ENCODE measurements at places on chromosomes 3 and 15.

GRCh38 chr3:57227930-57228751 lies 612 bp downstream of the APPL1 start:
- peak; percentile 5 for DNase-seq

DNA sequence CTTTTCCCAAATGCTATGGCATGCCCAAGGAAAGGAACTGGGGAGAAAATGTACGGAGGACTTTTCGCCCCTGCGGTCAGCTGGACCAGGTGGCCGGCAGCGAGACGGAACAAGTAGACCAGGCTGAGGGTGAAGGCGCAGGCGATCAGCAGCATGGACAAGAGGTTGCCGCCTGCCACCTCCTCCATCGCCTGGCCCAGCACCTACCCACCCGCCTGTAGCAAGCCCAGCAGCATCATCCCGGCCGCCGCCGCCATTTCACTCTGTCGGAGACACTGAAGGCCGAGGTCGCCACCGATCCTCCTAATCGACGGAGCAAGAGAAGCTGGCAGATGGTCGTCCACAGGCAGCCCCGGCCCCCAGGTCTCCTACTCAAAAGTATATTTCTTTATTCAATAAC lies 1046.3 kb upstream of the GBE1 start:
- DNase-seq: no peak

DNA sequence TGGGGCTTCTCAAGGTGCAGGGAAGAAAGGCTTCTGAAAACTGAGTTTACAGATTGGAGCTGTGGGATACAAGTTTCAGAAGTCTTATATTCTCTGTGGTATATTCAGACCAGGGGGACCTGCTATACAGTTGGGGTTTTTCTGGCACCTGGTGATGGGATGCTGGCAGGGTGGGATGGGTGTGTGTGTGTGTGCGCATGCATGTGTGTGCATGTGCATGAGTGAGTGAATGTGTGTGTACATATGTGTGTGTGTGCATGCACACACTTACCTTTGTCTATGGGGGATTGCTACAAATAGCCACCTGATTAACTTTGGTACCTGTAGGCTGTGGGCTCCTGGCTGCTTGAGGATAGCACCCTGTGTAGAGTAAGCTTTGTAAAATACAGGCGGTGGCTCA lies 131.4 kb downstream of the PDCD6IP start:
- no peak for DNase-seq

GRCh38 chr3:113496924-113497323 lies 18.0 kb downstream of the SPICE1 start:
- no peak for DNase-seq

GRCh38 chr3:52396907-52397591 lies 47.9 kb downstream of the SEMA3G start:
- DNase-seq: no peak

DNA sequence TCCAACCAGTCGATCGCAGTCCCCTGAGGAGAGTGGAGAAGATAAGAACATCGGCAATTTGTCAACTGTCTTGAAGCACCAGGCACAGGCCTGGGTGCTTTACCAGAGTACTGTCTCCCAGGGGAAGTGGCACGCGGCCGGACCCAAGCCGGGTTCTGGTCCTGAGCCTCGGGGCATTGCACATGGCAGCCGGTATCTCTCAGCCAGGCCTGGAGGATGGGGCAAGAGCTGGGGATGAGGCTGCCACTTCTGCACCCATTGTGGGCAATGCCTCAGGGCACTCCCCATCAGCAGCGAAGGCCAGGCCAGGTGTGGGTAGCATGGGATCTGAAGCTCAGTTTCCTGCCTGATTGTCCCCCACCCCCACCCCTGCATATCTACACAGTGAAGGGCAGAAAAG lies 77.5 kb downstream of the ADCY5 start:
- DNase-seq: no peak

- DNase-seq: no peak
These were observed 90.5 kb upstream of the MYRIP start for GRCh38 chr3:39718674-39719595.

- DNase-seq: no peak
These were observed 2.7 kb downstream of the PXYLP1 start for GRCh38 chr3:141234283-141234682.

DNA sequence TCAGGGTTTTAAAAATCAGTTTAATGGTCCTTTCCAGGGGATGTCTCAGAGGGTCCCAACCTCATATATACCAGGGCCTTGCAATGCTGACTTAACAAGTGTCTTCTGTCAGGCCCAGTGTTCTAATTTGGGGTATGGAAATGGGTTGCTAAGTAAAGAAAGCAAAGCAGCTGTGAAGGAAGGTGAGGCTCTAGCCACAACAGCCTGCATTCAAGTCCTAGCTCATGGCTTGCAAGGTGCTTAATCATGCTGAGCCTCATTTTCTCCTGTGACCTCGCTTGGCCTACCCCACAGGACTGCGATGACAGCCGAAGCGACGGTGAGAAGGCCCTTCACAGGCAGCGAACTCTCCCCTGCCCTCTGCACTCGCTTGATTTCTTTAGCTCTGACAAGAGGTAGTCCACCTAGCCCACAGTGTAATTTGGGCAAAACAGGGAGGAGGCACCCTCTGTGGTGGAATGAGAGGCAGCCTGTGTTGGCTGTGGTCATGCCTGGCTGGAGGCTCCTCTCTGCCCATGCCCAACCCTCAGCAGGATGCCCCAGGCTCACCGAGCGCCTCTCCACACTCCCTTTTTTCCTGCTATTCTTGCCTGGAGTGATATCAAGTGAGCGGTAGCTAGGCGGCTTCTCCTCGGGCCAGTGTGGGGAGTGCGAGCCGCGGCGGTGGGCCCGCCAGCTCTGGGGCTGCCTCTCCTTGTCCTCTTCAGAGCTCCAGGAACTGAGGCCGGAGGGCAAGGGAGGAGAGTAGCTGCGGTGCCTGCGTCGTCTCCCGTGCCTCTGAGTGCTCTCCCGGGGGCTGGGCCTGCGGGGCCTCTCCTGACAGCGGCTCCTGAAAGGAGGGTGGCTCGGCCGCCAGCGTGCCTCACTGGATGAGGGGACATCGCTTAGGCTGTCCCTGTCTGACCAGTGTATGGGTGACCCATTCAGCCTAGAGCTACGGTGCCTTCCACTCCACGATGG lies 29.2 kb downstream of the ILDR1 start:
- no peak for DNase-seq

Measured in effector CD8-positive, alpha-beta T cell (primary cell).